ENCODE measurements at places on chromosomes 6 and 20.
A peak's percentile ranks its signal among the peaks of the same experiment; 100 is the strongest.

GRCh38 chr6:112198582-112198981, 55.8 kb downstream of the LAMA4 start:
- DNase-seq: no peak

- DNase-seq: no peak
These were observed 17.2 kb downstream of the KCNK17 start for GRCh38 chr6:39296745-39297640.

DNA sequence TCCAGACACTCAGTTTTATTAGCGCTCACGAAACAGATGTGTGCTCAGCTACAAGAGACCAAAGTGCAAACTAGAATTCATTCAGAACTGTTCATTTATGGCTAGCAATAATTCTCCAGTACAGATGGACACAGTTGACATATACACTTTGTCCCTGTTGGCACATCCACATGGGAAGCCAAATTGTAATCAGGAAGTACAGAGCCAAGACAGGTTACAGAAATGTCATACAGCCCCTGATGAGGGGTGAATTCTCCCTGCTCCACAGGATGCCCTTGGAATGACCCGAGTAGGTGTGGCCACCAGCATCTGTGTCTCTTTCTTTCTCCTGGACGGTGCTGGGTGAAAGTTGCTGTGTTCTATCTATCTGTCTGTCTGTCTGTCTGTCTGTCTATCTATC, 7.6 kb downstream of the DHX35 start:
- DNase-seq: no peak

DNA sequence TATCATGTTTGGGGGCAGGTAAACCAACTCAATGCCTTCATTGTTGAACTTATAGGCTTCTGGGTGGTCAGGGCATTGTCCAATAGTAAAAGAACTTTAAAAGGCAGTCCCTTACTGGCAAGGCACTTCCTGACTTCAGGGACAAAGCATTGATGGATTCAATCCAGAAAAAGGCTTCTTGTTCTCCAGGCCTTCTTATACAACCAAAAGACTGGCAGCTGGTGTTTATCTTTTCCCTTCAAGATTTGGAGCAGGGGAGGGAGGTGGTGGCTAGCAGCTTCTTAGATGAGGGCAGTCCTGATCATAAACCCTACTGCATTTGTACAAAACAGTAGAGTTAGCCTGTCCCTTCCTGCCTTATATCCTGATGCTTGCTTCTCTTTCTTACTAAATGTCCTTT, 57.5 kb downstream of the NCOA3 start:
- DNase-seq: no peak

GRCh38 chr20:38046572-38046971, 13.0 kb downstream of the RPRD1B start:
- no peak for DNase-seq

- no peak for DNase-seq
These were observed 35.9 kb downstream of the DUSP22 start for GRCh38 chr6:328136-328670.

DNA sequence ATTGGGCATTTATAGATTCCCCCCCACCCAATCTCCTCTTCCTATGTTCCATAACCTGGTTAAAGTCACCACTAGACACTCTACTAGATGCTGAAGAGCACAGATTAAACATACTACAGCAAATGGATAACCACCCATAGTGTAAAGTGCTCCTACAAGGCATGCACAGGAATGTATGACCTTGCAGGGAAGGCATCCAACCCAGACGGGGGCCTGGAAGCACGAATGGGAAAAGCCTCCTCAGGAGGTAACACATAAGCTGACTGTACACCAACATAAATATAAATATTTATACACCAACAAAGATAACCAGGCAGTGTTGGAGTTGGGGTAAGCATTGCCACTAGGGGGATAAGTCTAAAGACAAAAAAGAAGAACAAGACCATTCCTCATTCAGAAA, 691.7 kb downstream of the GRIK2 start:
- no peak for DNase-seq

DNA sequence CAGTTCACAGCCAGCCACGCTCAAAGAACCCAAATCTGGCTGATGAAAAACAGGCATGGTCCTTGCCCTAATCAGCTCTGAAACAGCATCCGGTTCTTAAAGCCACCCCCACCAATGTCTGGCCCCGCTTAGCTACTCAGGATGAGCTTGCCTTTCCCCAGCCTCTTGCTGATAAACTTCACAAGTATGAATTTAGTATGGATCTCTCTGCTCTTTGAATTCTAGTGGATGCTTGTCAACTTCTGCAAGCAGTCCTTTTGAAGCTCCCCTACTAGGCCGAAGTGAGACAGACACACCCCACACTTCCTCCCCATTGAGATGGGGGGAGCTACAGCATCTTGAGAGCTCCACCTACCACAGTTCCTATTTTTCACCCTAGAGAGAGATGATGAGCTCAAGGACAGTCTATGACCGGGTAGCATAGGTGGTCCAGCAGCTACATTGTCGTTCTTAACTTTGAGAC, 36.7 kb downstream of the EBF4 start:
- DNase-seq: peak; percentile 44

GRCh38 chr20:37911838-37912281, 8.9 kb downstream of the VSTM2L start:
- DNase-seq: no peak

DNA sequence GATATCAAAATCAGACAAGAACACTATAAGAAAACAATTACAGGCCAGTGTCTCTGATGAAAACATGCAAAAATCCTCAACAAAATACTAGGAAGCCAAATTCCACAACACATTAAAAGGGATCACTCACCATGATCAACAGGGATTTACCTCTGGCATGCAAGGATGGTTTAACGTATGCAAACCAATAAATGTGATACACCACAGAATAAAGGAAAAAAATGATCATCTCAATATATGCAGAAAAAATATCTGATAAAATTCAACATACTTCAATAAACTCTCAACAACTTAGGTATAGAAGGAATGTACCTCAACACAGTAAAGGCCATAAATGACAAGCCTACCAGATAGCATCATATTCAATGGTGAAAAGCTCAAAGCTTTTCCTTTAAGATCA, 66.6 kb downstream of the SHPRH start:
- no peak for DNase-seq

GRCh38 chr6:107496892-107497684, 7.2 kb downstream of the SOBP start:
- no peak for DNase-seq

- DNase-seq: no peak
These were observed 846 bp downstream of the ZSCAN31 start for GRCh38 chr6:28335040-28335563.

DNA sequence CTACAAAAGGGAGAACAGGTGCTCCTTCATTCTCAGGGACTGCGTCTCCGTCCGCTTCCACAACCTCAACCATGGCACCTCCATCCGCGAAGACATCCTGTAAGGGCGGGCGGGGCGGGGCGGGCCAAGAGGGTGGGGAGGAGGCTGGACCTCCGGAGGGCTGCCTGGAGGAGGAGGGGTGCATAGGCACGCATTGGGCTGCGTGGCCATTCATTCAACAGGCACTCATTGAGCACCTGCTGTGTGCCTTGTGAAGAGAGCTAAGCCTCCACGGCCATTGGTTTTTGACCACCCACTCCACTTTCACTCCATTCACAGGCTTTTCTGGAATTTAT, 435 bp downstream of the ZSWIM3 start:
- peak; percentile 32 for DNase-seq

GRCh38 chr6:18019539-18020534, 32.4 kb upstream of the KIF13A start:
- DNase-seq: no peak

GRCh38 chr20:53332022-53332837, 261.4 kb downstream of the ZNF217 start:
- DNase-seq: no peak

DNA sequence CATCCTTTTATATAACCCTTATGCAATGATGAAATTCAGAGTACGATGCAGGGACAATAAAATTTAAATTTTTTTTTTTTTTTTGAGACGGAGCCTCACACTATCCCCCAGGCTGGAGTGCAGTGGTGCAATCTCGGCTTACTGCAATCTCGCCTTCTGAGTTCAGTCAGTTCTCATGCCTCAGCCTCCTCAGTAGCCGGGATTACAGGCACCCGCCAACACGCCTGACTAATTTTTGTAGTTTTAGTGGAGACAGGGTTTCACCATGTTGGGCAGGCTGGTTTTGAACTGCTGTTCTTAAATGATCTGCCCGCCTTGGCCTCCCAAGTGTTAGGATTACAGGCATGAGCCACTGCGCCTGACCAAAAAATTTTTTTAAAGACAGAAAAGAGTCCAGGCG, 15.2 kb downstream of the MTO1 start:
- DNase-seq: no peak

DNA sequence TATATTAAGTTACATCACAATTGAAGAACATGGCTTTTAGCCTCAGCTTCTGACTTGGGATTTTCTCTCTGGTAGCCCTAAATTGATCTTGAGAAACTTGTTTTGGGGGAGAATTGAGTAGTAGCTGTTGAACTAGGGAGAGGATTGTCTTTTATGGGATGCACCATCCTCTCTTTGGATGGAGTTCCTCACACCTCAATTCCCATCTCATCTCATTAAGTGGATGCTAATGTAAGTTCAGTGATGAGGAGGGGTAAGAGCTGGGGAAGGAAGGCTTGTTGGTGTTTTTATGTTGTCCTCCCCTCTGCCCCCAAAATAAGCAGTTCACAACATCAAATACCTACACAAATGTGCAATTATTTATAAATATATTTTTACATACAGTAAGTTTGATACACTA, 4.0 kb downstream of the GJA1 start:
- DNase-seq: no peak

DNA sequence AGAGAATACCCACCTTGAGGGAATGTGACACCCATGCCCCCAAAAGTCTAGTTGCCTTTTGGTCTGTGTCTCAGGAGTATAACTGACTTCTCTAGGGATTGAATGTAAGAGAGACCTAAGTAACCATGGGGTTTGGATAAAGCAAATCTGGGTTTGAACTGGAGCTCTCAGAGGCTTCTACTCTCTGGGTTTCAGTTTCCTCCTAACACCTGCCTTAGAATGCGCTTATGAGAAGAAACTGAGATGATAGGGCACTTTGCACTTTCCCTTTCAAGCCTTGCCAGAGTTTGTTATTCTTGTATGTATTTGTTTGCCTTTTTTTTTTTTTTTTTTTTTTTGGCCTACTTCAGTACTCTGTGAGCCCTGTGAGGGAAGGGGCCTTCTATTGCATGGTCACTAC, 19.4 kb downstream of the SDHAF4 start:
- DNase-seq: no peak

DNA sequence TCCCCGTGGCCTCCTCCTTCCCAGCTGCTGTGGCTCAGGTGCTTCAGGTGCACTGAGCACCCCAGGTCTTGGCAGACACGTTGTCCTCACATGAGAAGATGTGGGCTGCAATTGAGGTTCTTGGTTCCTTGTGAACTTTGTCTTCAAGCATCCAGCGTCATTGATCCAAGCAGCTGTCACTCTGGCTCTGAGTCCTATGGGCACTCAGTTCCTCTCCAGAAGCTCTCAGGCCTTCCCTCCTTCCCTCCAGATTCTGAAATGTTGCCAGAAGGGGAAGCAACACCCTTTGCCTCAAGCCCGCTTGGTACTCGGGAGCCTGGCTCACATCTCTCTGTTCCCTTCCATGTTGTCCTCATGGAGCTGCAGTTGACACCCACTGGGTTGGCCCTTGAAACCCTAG, 8.4 kb upstream of the MRGBP start:
- no peak for DNase-seq

GRCh38 chr20:8811801-8812594, 256.9 kb upstream of the PLCB4 start:
- no peak for DNase-seq

GRCh38 chr6:148928811-148929210, 182.0 kb downstream of the UST start:
- no peak for DNase-seq

- no peak for DNase-seq
These were observed 746 bp upstream of the PRND start for GRCh38 chr20:4720977-4721349.

DNA sequence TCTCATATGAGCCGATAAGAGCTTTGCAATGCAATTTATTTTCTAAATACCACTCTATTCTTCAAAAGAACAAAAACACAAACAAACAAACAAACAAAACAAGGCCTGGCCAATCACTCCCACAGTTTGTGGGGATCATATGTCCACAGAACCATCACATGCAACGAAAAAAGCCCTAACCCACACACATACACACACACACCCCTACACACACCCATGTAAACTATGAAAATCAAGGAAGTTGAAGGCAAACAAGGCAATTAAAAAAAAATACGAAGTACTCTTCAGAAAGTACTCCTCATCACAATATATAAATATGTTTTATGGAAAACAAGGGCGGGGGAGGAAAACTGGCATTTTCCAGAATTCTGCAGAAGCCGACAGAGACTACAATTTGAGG, 66.2 kb upstream of the PTGIS start:
- no peak for DNase-seq

GRCh38 chr20:23568320-23568970, at the start of gene CST9L:
Gene CST9L, minus strand, starts transcription at chr20:23568484. Its CDS starts 34 bp downstream, at chr20:23568450.
- no peak for DNase-seq

GRCh38 chr20:41398408-41398807, 31.8 kb upstream of the EMILIN3 start:
- DNase-seq: no peak

DNA sequence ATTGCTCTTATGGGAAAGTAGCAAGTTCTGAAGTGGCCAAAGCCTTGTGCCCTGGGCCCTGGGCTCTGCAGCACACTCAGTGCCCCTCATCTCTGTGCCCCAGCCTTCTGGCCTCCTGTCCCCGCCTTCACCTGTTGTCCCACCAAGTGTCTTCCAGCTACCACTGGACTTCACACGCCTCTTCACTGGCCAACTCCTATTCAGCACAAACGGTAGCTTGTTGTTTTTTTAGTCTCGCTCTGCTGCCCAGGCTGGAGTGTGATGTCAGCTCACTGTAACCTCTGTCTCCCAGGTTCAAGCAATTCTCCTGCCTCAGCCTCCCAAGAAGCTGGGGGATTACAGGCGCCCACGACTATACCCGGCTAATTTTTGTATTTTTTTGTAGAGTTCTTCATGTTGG, 4.8 kb downstream of the CCHCR1 start:
- DNase-seq: no peak

DNA sequence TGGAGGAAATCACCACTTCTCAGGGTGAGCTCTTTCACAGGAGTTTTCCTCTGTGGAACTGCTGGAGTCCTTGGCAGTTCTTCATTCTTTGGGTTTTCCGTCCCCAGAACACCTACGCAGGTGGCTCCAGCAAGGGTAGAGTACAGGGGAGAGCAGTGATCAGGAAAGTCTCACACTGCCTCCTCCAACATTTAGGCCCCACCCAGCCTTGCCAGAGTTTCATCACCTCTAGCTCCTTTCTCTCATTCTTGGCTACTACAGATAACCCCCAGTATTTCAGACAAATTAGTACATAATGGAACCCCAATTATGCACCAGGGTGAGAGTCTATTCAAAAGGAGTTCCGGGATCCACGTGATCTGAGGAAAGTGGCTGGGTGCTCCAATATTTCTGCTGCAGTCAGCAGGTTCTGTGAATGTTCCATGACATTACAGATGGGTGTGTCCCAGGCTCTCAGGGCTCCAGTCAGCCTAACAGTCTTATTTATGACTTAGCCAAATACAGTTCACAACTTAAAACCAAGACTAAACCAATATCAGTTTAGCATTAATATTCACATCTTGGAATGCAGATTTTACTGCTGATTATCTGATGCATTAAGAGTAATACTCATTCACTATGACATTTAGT, 44.6 kb downstream of the GPR63 start:
- DNase-seq: no peak

Measured in Jurkat, Clone E6-1 (cell line).